Coronary artery (tissue), 2 donors: ENCODE measurements at places on chromosomes 11 and 22.

GRCh38 chr11:130908770-130909625 is 7.3 kb downstream of the SNX19 start:
- no peak for DNase-seq

- no peak for DNase-seq
Measured at GRCh38 chr22:23053051-23053707, 17.1 kb upstream of the GNAZ start.

GRCh38 chr11:85977751-85978160 is 91.1 kb downstream of the PICALM start:
- DNase-seq, result no peak

- no peak for DNase-seq
Measured at GRCh38 chr22:46776876-46777608, 14.6 kb downstream of the TBC1D22A start.

DNA sequence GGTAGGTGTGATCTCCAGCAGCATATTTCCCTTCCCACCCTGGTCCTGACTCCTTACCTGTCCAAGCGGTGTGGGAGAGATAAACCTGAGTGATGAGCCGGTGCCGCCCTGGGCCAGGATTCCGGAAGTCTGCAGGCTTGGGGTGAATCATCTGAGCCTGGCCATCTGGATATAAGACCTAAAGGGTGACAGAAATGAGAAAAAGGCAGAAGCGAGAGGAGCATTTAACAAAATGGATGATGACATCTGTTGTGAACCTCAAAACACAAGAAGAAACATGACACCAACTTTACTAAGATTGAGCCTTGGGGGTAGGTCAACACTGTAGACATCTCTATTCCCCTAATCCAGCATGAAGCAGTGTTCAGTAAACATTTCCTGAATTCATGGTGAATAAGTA is 62.8 kb downstream of the AAMDC start:
- DNase-seq, result no peak

DNA sequence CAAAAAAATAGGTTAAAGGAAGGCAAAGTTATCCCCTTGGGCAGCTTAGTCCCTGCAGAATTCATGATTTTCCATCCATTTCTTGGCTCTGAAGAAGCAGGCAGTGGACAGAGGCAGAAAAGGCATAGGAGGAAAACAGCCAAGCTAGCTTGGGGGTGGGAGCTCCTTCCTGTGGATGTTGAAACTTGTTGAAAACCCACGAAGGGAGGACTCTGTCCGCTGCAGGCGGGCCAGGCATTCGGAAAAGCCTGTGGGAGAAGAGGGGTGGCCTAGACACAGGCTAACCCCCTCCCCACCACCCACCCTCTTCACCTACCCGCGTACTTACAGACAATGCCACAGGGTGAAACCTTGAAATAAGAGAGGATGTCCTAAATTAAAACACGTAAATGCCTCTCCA is 72.1 kb downstream of the C22orf31 start:
- no peak for DNase-seq

DNA sequence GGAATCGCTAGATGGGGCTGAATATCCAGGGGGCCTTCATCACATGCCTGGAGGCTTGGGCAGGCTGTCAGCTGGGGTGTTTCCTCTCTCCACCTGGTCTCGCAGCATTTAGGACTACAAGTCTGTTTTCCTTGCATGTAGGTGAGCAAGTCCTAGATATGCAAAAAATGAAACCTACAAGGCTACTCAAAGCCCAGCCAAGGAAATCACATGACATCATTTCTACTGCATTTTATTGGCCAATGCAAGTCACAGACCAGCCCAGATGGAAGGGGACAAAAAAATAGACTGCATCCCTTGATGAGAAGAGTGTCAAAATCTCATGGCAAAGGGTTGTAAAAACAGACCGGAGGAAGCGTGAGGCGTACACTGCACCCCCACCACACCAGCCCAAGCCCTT is 9.6 kb upstream of the APOBEC3B start:
- DNase-seq, result no peak

DNA sequence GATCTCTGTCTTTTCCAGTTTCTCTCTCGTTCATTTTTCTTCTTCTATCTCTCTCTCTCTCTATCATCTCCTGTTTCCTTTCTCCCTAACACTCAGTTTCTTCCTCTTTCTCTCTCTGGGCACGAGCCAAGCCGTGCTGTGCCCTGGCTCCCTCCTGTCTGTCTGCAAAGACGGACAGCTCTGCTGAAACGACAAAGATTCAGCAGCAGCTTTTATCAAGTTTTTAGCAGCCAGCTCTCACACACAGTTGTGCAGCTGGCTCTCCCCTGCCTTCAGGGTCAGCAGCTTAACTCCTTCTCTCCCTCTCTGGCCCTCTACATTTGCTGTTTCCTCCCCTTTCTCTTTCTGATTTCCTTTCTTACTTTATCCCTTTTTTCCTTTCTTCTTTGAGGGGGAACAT is 352.0 kb upstream of the MPPED2 start:
- no peak for DNase-seq

- DNase-seq, result no peak
Measured at GRCh38 chr11:8243458-8243857, 20.2 kb downstream of the LMO1 start.

GRCh38 chr22:49730656-49731055 is 97.0 kb downstream of the BRD1 start:
- DNase-seq, result no peak

GRCh38 chr11:46492532-46492931 is 101.0 kb upstream of the CHRM4 start:
- no peak for DNase-seq

GRCh38 chr22:25726241-25726640 is 15.7 kb upstream of the MYO18B start:
- no peak for DNase-seq

GRCh38 chr11:57530215-57530595 is 349 bp downstream of the TIMM10 start:
- no peak for DNase-seq

DNA sequence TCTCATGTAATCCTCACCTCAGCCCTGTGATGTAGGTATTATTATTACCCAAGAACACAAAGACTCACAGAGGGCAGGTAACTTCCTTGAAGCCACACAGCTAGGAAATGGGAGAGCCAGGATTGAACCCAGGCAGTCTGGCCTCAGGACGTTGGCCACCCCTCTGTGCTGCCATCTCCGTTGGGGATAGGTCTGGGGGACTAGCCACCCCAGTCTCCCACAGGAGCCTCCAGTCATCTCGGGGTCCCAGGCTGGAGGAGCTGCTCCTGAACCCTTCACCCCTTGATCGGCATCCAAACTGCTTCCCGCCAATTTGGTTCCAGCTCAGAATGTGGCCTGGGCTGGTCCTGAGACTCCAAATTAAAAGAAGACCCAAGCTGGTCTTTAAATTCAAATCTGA is 10.4 kb upstream of the TCF20 start:
- DNase-seq, result no peak

GRCh38 chr11:46238078-46238966 is 39.1 kb upstream of the CREB3L1 start:
- DNase-seq, result no peak
